Left renal pelvis (tissue), 4 donors: ENCODE measurements at places on chromosomes 3 and 15.

DNA sequence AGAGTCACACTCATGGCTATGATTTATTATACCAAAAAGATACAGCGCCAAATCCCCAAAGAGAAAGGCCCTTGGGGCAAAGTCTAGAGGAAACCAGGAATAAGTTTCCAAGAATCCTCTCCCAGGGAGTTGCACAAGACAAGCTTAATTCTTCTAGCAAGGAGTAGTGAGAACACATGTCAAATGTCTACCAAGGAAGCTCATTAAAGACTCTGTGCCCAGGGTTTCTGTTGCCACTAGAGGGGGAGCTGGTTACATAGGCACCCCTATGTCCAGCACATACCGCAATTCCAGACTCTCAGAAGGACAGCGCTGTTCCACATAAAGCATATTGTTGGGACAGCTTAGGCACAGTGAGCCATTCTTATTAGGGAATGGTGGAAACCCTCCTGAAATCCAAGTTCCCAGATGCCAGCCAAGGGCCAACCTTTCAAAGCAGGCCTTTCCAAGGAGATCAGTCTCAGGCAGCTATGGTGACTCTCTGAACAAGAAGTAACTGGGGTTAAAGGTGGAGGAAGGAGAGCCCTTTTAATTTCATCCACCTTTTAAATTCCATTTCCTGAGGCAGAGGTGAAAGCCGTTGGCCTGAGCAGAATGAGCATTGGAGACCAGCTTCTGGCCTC lies 194.2 kb downstream of the UACA start:
- no peak for DNase-seq

DNA sequence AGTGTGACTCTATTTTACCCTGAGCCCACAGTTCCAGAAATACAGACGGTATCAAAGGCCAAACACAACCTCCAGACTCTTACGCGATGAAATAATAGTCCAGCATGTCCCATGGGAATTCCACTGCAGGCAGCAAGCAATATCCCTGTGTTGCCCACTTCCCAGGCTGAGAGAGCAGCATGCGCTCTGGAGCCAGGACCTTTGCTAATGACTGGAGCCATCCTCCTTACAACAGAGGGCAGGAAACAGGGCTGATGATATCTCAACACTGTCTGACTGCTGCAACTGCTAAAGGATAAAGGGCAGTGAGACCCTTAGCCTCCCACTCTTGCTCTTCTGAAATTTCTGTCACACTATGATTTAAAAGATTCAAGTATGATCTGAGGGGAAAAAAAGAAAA lies 34.8 kb downstream of the MCF2L2 start:
- DNase-seq: no peak

DNA sequence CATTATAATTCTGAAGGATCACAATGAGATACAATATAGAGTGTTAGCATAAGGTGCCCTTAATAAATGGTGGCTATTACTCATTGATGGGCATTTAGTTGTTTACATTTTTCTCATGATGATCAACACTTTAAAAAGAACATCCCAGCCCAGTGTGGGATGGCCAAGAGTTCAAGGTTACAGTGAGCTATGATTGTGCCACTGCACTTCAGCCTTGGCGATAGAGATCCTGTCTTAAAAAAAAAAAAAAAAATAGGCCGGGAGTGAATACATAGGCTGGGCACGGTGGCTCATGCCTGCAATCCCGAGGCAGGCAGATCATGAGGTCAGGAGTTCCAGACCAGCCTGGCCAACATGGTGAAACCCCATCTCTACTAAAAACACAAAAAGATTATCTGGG lies 1.6 kb upstream of the FXR1 start:
- no peak for DNase-seq

- DNase-seq: no peak
These were observed 29.8 kb downstream of the ERICH6 start for GRCh38 chr3:150673966-150674365.

GRCh38 chr15:88987934-88988671 lies 74.9 kb upstream of the MFGE8 start:
- DNase-seq: no peak

GRCh38 chr3:152113992-152114651 lies 154.6 kb upstream of the MBNL1 start:
- DNase-seq: no peak

- DNase-seq: no peak
These were observed 78.9 kb upstream of the CFAP20DC start for GRCh38 chr3:59128685-59129084.

DNA sequence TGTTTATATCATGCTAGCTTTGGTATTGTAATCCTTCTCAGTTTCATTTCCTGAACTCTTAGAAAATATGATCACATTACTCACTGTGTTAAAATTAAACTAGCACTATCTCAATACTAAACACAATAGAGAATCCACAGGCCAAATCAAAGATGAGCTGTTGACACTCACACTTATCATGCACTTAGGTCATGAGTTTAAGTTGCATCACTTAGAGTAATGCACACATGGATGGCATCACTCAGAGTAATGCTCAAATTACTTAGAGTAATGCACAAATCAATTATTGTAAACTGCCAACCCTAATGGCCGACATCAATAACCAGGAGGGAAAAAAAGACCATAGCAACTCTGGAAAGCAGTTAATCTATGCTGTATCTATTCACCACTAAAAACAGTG lies 40.0 kb upstream of the MCF2L2 start:
- DNase-seq: no peak

DNA sequence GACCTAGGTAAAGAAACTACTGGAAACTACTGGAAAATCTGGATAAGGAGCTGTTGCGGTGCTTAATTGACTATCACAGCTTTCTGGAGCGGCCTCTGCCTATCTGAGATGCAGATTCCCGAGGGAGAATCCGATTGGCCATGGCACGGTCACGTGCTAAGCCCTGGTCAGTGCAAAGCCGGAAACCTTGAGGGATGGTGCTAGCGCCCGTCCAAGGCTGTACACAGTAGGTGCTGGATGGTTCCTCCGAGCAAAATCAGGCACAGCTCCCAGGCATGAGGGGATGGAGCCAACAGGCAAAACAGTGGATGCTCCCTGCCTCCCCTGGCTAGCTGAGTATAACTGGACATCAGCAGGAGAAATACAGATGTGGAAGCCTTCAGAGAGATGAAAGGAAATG lies 238.7 kb upstream of the HES1 start:
- DNase-seq: no peak

DNA sequence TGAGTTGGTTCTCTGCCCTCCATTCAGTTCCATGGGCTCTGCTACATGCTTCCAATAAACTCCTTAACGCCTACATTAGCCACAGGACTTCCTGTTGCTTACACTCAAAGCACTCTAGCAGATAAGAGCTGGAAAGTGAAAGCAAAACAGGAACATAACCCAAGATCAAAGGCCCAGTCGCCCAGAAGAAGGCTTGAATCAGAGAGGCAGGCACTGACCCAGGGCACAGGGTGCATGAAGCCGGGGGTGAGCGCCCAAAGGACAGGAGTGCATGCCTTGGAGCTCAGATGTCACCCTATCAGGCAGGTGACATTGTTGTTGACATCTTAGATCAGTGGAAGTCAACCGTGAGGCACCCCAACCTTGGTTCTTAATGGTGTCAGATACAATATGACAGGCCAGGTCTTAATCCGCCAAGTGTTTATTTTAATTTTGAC lies 235.1 kb downstream of the UACA start:
- DNase-seq: no peak

DNA sequence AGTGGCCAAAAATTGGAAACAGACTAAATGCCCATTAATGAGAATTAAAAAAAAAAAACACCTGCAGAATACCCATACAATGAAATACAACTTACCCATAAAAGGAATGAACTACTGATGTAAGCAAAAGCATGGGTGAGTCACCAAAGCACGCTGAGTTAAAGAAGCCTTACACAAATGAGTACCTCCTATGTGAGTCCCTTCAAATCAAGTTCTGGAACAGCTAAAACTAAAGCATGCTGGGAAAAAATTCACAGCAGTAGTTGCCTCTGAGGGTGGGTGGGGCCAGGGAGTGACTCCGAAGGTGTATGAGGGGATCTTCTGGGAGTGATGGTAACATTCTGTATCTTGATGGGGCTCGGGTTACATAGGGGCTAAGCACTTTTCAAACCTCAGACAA lies 11.4 kb downstream of the MYO5C start:
- DNase-seq: no peak

- DNase-seq: no peak
These were observed 531.9 kb downstream of the AGBL1 start for GRCh38 chr15:86611417-86612040.

DNA sequence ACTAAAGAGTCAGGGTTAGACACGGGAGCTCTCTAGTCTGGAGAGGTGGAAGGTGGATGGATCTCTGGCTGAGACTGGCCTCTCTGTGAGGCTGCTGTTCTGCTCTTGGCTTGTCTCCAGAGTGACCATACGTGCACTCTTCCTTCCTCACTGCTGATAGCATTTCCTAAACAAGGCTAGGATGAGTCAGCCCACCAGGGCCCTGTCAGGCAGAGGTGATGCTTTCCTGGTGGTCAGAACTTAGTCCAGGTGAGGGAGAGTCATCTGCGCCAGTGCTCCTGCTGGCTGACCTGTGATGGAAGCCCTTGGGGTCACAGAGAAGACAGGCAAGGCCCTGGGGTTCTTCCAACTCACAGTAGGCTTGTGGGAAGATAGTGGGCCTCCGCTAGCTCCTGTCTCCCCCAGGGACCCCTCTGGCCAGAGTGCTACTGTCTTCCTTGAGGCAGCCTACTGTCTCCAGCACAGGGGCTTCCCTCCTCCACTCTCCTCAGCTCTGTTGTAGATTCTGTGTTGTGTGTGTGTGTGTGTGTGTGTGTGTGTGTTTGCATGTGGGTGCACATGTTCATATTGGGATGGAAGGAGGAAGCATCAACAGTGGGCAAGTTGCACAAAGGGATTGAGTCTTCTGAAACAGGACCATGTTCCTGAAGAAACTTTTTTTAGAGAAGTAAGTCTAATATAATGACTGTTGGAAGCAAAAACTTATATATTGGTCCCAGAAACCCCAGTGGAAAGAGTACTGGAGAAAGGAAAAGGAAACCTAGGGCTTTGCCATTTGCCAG lies 16.5 kb downstream of the ALPK3 start:
- no peak for DNase-seq

GRCh38 chr3:15926871-15927270 lies 129.1 kb upstream of the ANKRD28 start:
- DNase-seq: no peak

DNA sequence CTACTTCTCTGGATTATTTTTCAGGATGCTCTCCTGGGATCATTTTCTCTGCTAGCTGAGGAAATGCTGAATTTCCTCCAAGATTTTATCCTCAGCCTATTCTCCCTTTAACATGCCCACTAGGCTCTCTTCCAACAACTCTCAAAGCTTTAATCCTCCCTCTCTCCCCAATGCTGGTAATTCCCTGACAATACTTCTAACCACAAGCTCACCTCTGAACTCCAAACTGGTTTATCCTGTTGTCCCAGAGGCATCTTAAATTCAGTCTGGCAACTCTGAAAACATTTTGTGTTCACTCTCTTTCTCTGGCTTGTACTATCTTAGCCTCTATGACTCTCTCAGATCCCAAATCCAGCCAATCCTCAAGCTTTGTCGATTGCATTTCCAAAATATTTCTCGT lies 490.3 kb downstream of the MECOM start:
- no peak for DNase-seq

DNA sequence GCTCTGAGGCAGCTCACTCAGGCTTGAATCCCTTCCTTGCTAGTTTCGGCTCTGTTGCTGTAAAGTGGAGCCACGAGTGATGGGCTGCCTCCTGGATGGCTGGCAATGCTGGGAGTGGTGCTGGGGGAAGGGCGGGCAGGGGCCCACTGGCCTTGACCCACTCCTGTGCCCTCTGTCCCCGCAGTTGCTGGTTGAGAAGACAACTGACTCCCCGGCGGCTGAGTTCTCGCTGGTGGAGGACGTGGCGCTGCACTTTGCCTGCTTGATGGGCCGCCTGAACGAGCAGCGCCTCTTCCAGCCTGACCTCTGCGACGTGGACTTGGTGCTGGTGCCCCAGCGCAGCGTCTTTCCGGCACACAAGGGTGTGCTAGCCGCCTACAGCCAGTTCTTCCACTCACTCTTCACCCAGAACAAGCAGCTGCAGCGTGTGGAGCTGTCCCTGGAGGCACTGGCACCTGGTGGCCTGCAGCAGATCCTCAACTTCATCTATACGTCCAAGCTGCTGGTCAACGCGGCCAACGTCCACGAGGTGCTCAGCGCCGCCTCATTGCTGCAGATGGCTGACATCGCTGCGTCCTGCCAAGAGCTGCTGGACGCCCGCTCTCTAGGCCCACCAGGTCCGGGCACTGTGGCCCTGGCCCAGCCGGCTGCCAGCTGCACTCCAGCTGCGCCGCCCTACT lies 4.7 kb downstream of the ZBTB47 start:
- DNase-seq: no peak

DNA sequence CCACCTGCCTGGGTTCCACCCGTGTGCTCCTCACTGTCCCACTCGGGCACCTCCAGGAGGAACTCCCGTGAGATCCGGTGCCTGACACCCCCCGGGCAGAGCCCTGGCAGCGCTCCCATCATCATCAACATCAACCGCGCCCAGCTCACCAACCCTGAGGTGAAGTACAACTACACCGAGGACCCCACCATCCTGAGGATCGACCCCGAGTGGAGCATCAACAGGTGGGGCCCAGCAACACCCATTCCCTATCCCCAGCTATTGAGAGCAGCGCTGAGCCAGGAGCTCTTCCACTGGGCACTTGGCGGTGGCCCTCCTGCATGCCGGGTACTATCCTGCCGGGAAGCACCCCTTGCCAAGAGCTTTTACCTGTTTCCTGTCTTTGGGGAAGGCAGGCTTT lies 33.5 kb downstream of the PLXNA1 start:
- DNase-seq: no peak

DNA sequence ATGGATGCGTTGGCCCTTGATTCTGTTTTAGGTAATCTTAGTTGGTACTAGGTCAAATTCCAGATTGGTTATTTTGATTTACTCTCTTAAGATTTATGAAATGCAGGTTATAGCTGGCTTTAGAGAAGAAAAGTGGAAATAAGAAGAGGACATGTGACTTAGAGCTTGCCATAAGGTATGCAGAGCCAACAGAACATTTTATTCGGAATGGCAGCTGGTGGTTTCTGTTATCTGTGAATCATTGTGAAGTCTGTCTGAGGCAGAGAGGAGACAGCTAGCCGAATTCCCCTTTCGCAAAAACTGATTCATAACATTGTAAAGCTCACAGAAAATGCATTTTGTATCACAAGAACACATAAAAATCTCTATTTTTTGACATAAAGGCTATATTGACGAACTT lies 82.1 kb downstream of the FILIP1L start:
- no peak for DNase-seq
